ENCODE measurements at places on chromosomes 11 and 22.

GRCh38 chr22:27776650-27776958 is 25.0 kb downstream of the MN1 start:
- no peak for DNase-seq

DNA sequence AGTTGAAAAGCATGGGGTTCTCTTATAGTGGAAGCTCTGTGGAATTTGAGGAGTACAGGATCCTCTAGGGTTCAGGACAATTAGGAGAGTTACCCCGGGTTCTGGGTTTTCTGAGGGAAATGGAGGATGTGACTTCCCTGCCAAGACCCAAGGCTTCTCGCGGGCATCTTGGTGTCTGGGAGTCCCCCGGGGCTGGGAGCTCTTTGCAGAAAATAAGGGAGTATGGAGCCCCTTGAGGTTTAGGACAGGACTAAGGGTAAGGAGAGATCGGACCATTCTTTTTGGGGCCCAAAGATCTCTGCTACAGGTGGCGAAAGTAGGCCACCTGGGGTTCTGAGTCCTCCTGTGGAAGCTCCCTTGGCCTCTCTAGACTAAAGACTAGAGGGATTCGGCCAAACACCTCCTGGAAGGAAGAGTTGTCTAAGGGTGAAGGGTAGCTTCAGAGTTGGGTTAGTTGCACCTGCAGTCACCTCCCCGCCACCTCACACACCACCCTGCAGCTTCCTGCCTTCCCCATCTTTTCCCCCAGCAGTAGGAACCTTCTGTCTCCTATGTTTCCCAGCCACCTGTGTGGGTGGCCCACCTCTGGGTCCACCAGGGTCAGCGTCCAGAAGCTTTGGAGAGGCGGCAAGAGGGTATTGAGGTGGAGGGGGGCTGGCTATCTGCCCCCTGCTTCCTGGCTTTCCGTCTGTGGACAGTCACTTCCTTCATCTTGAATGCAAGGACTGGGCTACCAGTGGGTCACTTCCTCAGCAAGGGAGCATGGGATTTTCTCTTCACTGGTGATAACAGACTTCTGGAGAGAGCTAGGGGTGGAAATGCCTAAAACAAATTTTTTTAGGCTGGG is 908 bp downstream of the LIMK2 start:
- DNase-seq, result no peak

DNA sequence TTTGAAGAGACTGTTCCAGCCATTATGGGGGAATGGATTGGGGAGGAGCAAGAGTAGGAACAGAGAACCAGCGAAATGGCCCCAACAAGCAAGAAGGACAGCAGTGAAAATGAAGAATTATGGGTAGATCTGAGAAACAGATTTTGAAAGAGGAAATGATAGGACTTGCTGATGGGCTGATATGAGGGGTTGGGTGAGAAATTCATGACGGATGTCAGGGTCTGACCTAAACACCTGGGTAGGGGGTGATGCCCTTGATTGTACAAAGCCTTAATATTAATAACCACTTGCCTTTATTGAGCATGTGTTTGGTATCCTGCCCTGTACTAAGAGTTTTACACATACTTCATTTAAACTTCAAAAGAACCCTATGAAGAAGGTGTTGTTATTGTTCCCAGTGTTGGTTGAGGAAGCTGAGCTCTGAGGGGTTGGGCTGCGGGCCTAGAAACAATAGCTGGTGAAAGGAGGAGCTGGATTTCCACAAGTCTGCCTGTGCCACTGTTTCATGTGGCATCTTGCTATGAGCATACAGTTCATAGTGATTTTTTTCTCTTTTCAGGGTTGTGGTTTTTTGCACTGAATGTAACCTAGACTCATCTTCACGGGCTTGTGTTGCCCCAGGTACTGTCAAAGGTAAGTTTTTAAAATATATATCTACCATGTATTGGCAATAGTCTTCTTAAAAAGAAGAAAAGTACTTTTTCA is 61.1 kb upstream of the TNRC6B start:
- no peak for DNase-seq

- DNase-seq, result no peak
These were observed 271.2 kb upstream of the SYN3 start for GRCh38 chr22:33329398-33329797.

GRCh38 chr11:20114588-20114987 is 45.7 kb downstream of the DBX1 start:
- DNase-seq, result no peak

GRCh38 chr11:82775736-82776346 is 42.2 kb upstream of the FAM181B start:
- no peak for DNase-seq

GRCh38 chr11:76120513-76121101 is 85.7 kb downstream of the WNT11 start:
- peak; percentile 26 for DNase-seq

- DNase-seq, result no peak
These were observed 281.6 kb downstream of the TBC1D22A start for GRCh38 chr22:47043835-47044721.

- DNase-seq, result no peak
These were observed 938.4 kb downstream of the BRD1 start for GRCh38 chr22:48889209-48889830.
